Omental fat pad (tissue), 4 donors: ENCODE measurements at places on chromosomes 7 and 10. TPM values are rescaled to one million over a fixed set of nuclear protein-coding genes. Genes with fewer than 3 reads are reported as not detected.

The CPED1 gene
- 24.9 TPM for total RNA-seq

The ARHGAP19 gene
- 4.6 TPM for total RNA-seq

The ST8SIA6 gene
- total RNA-seq: 7.6 TPM

The LLCFC1 gene
- not detected for total RNA-seq

DNA sequence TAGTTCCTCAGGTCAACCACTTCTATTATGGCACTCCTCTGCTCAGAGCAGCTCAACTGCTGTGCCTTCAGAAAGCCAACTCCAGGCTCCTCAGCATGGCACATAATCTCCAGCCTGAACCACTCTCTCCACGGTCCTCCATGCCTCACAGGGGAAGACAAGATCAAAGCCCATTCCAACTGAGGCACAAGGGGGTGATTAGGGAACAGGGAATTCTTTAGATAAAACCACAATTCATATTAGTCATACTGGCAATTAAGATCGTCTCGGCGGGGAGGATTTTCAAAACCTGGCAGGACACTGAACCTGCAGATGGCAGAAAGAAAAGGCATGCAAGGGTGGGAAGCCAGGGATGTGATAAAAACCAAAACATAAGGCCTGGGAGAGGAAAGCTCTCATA lies 361.6 kb downstream of the FGFR2 start:
- no peak for DNase-seq

- no peak for DNase-seq
Measured at GRCh38 chr7:38756521-38756920, 125.3 kb upstream of the AMPH start.

GRCh38 chr7:32658467-32658869 lies 163.2 kb downstream of the AVL9 start:
- DNase-seq: no peak

DNA sequence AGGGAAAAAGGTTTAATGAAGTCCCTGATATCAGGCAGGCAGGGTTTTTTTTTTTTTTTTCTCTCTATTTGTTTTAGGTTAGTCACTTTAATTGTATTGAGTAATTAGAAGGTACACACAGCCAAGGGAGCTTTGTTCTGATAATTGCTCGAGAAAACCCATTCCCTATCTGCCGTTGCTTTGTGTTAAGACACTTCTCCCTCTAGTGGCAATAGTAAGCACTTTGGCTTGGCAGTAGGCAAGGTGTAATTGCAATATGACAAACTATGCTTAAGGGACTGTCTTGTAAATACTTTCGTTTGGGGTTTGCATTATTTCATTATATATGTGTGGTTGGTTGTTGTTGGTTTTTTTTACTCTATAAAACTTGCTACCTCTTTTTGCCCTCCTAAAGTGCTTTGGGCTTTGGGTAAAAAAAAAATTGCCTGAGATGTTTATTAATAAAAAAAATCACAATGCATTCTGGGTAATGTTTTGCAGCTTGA lies 113.4 kb downstream of the BTRC start:
- no peak for DNase-seq

GRCh38 chr7:91683823-91684222 lies 196.7 kb downstream of the MTERF1 start:
- DNase-seq: no peak

DNA sequence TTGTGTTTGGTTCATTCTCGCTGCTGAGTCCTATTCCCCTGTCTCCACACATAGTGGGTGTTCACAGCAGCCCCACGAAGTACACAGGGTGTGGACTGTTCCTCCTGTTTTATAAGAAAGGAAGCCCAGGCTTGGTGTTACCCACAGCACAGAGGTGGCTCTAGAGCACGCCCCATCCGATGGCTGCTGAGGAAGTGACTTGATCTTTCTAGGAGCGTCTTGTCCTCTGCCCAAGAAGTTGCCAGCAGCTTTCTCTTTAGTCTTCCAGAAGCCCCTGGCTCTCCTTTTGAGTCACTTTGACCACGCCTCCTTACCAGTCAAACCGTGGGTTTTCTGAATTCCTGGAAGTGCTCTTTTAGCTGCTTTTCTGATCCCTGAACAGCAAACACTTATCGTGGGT lies 94.0 kb downstream of the GRK5 start:
- DNase-seq: no peak

- no peak for DNase-seq
Measured at GRCh38 chr7:68288144-68288593, 1291.5 kb downstream of the TYW1 start.

DNA sequence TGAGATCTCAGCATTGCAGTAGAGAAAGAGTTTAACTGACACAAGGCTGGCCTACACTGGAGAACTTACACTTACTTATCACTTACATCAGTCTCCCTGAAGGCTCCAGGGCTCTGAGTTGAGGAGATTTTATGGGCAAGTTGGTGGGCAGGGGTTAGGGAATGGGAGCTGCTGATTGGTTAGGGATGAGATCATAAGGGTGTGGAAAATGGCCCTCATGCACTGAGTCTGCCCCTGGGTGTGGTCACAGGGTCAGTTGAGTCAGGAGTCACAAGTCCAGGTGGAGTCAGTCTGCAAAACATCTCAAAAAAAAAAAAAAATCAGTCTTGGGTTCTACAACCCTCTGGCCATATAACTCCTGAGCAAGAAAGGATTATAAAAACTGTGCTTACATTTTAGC lies 60.5 kb downstream of the PPP1R17 start:
- no peak for DNase-seq

- no peak for DNase-seq
Measured at GRCh38 chr7:100975371-100975821, 6.0 kb downstream of the MUC12 start.

- no peak for DNase-seq
Measured at GRCh38 chr7:79713276-79713675, 259.8 kb upstream of the MAGI2 start.

- DNase-seq: no peak
Measured at GRCh38 chr7:8295638-8296361, 33.8 kb upstream of the ICA1 start.

DNA sequence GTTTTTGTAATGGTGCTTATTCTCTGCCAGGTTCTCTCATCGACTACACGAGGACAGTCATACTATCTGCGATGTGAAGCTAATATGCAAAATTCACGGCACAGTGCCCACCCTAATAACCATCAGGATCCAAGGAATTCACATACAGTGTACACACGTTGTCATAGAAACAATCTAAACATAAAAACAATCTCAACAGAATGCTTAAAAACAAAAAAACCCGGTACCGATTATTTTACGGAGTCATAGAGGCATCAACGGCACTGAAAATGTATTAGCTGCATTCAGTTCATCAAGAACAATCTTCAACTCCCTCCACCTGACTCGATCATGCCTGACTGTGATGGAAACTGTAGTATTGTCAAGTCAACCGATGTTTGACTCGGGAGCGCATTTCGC lies 628 bp downstream of the MRPS33 start:
- DNase-seq: no peak

- no peak for DNase-seq
Measured at GRCh38 chr10:52488606-52489485, 174.8 kb downstream of the DKK1 start.

DNA sequence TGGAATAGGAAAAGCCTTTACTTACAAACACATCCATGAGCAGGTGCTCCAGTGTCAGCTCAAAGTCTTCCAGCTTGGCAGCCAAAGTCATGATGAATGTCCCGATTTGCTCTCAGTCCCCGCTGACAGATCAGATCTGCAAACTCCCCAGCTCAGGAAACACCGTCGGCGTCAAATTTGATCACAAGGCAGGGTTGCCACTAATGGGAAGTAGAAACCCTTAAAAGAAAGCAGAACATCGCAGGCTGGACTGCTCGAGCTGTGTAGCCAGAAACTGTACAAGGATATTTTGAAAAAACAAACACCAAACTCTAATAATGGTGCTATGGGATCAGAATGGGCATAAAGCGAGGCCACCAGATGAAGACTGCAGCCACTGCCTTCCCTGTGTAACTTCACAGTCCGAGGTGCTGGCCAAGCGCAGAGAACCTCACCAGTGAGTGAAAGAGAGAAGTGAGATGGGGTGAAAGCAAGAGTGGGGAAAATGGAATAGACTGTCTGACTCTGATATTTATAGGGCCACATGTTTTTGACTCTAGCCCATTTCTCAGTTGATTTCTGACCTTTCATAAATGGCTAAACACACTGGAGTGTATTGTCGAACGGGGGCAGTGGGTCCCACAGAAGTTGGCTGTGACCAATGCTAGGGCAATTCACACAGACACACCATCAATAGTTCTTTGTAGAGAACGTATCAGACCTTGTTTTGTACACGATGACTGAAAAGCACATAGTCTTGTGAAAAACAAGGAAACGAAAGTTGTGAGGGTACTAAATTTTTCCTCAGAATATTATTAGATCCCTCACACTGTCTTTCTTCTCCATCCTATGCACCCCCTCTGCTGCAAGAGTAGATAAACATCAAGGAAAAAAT lies 306.2 kb downstream of the FRMD4A start:
- no peak for DNase-seq
